ENCODE measurements at places on chromosomes 4 and X.
A peak's percentile ranks its signal among the peaks of the same experiment; 100 is the strongest.

DNA sequence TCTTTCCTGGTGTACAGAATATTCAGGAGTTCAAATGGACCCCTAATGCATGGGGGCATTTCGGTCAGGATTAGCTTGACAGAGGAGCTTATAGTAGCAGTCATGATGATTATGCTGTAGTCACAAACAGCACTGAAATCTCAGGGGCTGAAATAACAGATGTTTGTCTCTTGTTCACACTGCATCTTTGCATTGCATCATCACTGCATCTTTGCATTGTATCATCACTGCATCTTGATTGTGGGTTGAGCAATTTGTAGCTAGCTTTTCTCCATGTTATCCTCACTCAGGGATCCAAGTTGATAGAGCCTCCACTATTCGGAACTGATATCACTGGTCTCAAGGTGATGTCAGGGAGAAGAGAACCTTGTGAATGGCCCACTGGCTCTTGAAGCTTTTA lies 160.9 kb downstream of the GATB start:
- DNase-seq = no peak

GRCh38 chrX:54945224-54945623 lies 24.6 kb downstream of the TRO start:
- DNase-seq = no peak

GRCh38 chrX:70479247-70479921 lies 34.7 kb downstream of the DLG3 start:
- DNase-seq = no peak

GRCh38 chr4:53804719-53805118 lies 213.4 kb upstream of the LNX1 start:
- no peak for DNase-seq

GRCh38 chrX:104697294-104697693 lies 131.3 kb downstream of the IL1RAPL2 start:
- DNase-seq = no peak

DNA sequence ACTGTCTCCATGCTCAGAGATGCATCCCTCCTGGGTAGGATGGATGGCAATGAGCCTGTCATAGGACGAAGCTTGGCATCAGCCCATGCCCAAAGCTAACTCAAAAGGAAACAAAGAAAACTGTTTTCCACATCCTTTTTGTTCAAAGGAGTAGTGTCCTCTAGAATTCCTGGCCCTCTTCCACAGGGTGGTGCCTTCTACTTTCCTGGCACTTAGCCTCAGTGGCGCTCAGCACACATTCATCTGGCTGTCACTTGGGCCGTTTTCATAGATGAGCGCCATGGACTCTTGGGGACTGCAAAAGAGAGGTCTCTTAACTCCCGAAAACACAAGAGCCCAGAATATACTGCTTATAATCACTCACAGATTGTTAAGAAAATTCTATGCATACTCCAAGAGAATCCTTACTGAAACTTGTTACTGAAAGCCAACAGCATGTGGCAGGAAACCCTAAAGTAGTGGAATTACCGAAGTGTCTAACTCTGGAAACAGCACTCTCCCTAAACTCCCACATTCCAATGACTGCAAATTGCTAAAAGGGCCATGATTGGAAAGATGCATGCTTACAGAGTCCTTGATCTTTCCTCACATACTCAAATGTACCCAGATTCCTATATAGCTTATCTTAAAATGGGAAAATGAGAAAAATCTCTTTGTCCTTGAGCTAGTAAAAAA lies 110.0 kb downstream of the HS6ST2 start:
- no peak for DNase-seq

DNA sequence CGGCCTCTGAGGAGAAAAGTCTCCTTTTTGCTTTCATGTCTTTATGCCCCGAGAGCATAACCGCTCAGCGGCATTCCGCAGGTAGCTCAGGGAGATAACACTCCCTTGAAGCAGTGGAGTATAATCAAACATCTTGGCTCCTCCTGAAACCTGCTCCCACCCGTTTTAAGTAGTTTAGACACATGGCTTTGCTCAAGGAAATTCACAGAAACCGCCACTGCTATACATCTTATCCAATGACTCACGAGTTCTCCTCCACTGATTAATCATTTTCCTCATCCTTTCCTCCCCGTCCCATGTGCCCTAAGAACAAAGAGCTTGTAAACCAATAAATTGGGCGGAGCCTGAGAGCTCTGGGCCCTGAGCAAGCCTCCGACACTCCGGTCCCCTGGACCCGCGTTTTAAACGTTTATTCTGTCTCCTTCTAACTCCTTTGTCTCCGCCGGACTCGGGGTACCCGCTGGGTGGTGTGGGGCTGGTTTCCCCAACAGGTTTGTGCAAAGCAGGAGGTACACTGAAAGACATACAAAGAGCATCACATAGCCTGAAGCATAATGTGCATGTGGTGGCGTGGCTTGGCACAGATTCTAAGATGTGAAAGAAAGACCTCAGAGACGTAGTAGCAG lies 401.2 kb downstream of the TLL1 start:
- DNase-seq = no peak

GRCh38 chr4:74329307-74329706 lies 21.0 kb downstream of the EPGN start:
- DNase-seq = no peak

DNA sequence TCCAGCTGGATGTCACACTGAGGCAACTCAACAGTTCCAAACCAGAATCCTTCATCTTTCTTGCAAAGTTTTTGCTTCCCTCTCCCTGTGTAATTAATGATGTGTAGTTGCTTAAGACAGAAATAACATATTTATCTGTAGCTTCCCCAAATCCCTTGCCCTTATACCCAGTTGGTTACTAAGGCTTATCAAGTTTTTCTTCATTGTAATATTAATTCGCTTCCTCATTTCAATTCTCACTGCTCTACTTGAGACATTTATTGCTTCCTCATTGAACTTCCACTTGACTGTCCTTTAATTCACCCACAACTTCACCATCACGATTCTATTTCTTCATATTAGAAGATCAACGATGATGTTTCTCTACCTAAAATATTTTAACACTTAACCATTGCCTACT lies 386.6 kb upstream of the CPEB2 start:
- no peak for DNase-seq

GRCh38 chr4:79381161-79381560 lies 26.9 kb downstream of the GK2 start:
- no peak for DNase-seq

DNA sequence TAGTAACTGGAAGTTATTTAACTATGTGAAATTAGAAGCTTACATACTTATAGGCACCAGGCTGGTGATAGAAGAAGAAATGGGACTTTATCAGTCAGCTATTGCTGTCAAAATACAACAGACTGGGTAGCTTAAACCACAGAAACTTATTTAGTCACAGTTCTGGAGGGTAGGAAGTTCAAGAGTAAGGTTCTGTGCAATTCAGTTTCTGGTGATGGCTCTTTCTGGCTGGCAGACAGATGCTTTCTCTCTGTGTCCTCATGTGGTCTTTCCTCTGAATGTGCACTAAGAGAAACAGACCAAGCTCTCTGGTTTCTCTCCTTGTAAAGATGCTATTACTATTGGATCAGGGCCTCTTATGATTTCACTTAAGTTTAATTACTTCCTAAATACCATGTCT lies 92.1 kb upstream of the ANKRD50 start:
- no peak for DNase-seq

GRCh38 chr4:156771171-156771837 lies 200.3 kb downstream of the PDGFC start:
- peak; percentile 75 for DNase-seq

- no peak for DNase-seq
Measured at GRCh38 chrX:14357314-14357713, 172.0 kb upstream of the GLRA2 start.

GRCh38 chrX:94908171-94908570 lies 1234.2 kb downstream of the FAM133A start:
- DNase-seq = no peak

- DNase-seq = no peak
Measured at GRCh38 chrX:153491351-153491914, 3.3 kb upstream of the BGN start.

DNA sequence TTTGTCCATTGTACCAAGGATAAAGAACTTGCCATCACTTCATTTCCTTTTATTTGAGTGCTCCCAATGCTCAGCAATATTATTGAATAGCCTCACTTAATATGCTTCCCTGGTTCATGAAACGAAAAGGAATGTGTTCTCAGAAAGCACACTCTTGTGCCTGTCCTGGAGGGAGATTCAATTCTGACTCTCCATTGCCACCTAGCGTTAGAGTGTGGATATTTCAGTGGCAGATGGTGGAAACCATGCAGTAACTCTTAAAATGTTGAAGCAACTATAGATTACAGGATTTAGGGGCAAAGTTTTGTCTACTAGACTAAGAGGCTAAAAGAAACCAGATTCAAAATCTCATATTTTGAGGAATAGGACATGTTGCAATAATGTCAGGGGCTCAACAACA lies 36.0 kb downstream of the GAB3 start:
- no peak for DNase-seq

- DNase-seq = no peak
Measured at GRCh38 chr4:4960574-4960973, 58.7 kb downstream of the CYTL1 start.

DNA sequence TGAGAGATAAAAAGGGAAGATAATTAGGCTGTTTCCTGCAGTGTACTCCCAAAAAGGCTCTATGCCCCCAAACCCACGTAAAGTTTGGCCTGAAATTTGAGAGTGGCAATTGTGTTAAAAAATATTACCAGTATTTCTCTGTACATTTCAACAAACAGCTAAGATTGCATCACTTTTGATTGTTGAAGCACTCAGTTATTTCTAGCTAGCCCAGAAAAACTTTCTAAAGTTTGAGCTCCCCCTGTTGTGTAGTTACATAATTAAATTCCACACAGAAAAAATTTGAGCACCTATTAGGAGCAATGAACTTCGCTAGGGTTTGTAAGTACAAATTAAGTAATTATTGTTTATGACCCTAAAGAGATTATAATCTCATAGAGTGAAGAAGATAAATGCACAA lies 109.4 kb downstream of the DLG3 start:
- no peak for DNase-seq

DNA sequence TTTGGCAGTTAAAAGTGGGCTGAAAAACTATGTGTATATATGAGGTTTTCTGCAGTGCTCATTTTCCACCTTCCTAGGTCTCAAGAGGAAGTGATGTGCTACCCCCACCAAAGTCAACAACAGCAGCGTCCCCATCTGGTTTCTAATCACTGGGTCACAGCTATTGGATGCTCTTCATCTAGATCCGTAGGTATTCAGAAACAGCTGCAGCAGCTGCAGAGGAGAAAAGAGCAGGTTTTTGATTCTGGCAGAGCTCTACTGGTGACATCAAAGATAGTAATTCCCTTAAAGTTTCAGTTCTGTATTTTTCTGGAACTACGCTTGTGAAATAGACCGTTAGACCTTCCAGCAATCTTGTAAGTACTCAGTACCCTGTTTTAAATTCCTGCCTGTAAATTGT lies 5.8 kb upstream of the GUCY2F start:
- no peak for DNase-seq

DNA sequence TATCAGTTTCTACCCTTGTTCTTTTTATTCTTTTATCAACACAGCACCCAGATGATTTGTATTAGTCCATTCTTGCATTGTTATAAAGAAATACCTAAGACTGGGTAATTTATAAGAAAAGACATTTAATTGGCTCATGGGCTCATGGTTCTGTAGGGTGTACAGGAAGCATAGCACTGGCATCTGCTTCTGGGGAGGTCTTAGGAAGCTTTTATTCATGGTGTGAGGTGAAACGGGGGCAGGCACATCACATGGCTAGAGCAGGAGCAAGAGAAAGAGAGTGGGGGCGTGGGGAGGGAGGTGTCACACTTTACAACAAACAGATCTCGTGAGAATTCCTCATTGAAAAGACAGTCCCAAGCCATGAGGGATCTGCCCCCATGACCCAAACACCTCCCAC lies 285.3 kb downstream of the SMARCA1 start:
- DNase-seq = no peak

DNA sequence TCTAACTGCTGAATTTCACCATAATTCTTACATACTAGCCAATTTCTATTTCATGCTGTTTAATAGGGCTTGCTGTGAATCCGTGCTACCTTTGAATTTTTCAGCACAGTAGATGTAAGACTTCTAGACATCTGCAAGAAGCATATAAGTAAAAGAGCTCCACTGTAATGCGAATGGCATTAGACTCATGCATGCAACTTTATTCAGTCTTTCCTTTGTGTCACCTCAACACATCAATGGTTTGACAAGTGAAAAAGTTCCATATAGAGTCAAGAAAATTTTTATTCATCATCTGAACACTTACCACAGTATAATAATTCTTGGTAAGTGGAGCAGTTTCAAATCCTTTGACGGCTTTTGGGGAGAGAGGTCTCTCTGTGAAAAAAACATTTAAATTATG lies 48.9 kb downstream of the ARHGEF6 start:
- DNase-seq = no peak

DNA sequence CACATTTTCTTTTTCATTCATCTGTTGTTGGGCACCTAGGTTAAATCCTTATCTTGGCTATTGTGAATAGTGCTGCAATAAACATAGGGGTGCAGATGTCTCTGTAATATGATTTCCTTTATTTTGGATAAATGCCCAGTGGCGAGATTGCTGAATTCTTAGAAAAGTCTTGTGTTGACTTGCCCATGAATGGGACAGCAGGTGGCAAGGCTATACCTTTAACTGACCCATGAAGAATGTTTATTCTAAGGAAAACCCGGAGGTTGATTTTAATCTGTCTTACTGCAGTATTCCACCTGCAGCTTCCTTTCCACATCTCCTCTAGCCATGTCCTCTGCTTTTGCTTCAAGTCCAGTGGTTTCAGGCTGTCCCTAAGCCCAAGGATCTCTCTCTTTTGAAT lies 220.6 kb downstream of the SNCA start:
- DNase-seq = no peak

- no peak for DNase-seq
Measured at GRCh38 chr4:2934077-2934812, 29.0 kb downstream of the NOP14 start.

GRCh38 chr4:99848591-99849001 lies 32.0 kb downstream of the DAPP1 start:
- no peak for DNase-seq

DNA sequence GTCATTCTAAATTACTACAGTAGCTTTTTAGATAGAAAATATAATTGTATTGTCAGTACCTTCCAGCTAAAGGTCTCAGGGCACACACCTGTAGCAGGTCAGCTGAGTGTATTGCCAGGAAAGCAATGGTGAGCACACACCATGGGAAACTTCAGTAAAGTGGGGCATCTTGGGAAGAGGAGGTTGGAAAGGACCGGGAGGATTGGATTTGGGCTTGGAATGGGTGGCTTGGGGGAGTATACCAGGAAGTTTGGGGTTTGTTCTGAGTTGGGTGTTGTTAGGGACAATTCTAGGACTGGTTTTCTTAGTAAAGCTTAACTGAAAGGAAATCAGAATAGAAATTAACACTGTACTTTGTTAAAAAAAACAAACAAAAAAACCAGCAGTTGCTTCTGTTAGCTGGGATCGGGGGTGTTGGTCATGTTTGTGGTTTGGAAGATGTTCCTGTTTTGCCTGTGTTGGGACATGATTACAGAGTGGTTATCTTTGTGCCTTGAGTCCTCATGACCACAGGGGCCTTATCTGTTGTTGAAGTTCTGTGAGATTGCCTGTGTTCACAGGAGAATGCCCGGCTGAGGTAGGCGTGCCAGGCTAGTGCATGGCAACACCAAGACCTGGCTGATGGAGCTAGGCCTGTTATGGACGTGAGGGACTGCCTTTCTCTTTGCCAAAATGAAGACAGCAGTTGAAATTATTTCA lies 35.1 kb downstream of the PRIMPOL start:
- DNase-seq = no peak

GRCh38 chr4:189498457-189498856 lies 442.2 kb upstream of the FRG1 start:
- no peak for DNase-seq

GRCh38 chr4:168765726-168766125 lies 244.3 kb downstream of the CBR4 start:
- DNase-seq = peak; percentile 56
